Uterus (tissue), 4 donors: ENCODE measurements at places on chromosomes 11 and 22. TPM values are rescaled to one million over a fixed set of nuclear protein-coding genes. Genes with fewer than 3 reads are reported as not detected.

- no peak for DNase-seq
Observed at GRCh38 chr22:45976254-45977002, 534 bp downstream of the WNT7B start.

DNA sequence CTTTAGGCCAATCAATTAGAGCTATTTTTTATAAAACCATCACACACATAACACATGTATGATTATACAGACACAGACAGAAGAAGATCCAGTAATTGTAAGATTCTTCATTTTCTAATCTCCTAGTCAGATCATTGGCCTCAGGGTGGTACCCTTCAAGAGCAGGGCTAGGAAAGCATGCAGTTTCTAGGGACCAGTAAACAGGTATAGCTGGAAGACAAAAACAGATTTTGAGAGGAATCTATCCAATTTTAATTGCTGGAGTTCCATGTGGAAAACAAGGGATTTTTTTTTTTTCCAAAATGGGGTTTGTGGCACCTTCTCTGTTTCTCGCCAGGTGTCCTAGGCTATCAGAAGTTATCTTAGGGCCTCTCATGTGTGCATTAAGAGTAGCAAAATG is 29.6 kb downstream of the METTL15 start:
- DNase-seq: no peak

DNA sequence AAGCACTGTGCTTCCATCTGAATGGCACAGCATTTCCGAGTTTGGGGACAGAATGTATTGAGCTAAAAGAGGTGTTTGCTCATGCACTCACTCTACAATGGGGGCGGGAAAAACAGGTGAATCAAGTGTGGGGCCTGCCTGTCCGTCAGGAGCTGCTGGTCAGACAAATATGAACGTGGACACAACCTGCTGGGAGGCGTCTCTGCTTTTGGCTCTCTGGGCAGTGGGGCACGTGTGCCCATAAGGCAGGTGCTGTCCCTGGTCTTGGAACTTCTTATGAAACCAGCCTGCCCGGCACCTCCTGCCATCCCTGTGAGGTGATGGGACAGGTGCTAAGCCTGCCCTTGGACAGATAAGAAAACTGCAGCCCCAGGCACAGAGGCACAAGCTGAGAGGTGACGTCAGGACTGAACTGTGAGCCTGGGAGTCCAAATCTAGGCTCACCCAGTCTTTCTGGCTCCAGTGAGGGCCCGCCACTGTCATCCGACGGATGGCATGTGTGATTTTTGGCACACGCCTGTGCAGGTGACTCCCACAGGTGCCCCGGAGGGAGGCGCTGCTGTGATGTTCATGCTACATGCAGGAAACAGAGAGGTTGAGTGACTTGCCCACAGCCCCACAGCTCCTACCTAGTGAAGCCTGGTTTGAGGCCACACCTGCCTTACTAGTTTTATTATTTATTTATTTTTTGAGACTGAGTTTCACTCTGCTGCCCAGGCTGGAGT is 51.6 kb downstream of the SMIM38 start:
- no peak for DNase-seq

The SAA2 gene
- not detected for total RNA-seq

The DHCR7 gene
- 19.0 TPM for total RNA-seq

DNA sequence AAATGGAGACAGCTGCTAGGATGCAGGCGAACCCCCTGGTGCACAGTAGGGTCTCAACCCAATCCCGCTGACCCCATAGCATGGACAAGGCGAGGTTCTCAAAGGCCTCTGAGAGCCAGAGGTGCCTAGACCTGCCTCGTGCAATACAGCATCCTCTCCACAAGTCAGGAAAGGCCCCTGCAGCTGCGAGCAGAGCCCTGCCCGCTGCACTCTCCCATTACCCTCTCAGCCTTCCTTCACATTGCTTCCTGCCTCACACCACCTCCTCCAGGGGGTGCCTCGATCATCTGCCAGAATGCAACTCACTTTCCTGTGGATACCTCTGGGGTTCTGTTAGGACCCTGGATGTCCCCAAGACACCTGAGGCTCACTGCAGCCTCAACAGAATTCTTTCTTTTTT is 42.8 kb upstream of the TCF20 start:
- no peak for DNase-seq

DNA sequence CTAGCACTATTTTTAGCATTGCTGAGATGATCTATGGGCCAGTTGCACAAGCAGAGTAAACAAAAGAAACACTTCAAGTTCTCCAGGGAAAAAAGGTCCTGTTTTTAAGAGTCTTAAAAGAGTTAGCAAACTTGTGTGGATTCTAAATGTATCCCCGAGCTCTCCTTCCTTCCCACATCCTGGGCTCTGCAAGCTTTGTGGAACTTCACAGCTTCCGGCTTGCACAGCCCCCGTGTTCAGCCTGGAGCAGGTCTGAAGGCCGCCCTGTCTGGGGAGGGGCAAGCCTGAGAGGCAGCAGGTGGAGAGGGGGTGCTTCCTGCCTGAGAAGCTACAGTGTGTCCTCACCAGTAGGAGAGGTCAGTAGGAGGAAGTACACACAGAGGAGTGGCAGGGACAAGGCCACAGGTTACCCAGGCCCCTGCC is 35.1 kb upstream of the SUSD2 start:
- DNase-seq: peak; percentile 66

The C11orf91 gene
- total RNA-seq: not detected

The MPZL3 gene
- total RNA-seq: 0.26 TPM

DNA sequence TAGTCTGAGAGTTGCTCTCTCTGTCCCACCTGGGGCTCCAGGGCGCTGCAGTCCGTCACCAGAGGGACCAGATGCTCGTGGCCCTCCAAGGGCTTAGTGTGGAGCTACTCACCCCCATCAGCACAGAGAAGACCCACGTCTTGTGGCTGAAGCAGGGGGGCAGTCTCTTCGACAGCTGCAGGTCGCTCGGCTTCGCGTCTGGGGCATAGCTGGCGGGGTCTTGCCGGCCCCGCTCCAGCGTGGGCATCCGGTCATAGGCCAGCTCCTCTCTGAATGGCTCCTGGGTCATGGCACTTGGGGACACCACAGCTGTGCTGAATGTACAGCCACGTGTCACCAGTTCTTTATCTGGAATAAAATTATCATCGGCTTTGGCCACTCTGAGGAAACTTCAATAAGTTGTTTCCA is 608 bp downstream of the MLC1 start:
- DNase-seq: no peak

The CSNK2A3 gene
- 2.6 TPM for total RNA-seq

The SCO2 gene
- not detected for total RNA-seq

GRCh38 chr11:100832829-100833228 is 145.7 kb downstream of the ARHGAP42 start:
- DNase-seq: no peak

- DNase-seq: no peak
Observed at GRCh38 chr11:93614173-93614722, 47.2 kb upstream of the CEP295 start.

The OR5W2 gene
- not detected for total RNA-seq

- no peak for DNase-seq
Observed at GRCh38 chr11:131254254-131254653, 116.2 kb upstream of the NTM start.

The JHY gene
- 0.88 TPM for total RNA-seq

- DNase-seq: no peak
Observed at GRCh38 chr11:76550781-76551180, 106.0 kb downstream of the EMSY start.

- DNase-seq: no peak
Observed at GRCh38 chr11:88303037-88303436, 34.5 kb downstream of the CTSC start.

DNA sequence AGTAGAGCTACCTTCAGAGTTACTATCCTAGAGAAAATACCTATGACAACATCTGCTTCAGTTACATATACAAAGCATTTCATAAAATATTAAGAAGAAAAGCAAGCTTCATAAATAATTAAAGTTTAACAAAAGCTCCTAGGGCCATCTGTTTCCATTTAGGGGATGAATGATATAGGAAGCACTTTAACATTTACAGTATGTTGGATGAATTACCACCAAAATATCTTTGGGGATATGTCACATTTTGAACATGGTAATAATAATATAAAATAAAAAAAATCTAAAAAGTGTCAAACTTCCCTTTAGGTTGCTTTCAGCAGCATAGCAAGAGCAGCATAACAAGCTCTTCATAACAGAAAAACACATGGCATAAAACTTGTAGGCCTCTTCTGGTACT is 104.6 kb downstream of the ATG16L2 start:
- no peak for DNase-seq

The SCUBE2 gene
- 8.8 TPM for total RNA-seq

The PRR33 gene
- not detected for total RNA-seq

- DNase-seq: no peak
Observed at GRCh38 chr11:86978756-86979608, 23.8 kb upstream of the FZD4 start.

DNA sequence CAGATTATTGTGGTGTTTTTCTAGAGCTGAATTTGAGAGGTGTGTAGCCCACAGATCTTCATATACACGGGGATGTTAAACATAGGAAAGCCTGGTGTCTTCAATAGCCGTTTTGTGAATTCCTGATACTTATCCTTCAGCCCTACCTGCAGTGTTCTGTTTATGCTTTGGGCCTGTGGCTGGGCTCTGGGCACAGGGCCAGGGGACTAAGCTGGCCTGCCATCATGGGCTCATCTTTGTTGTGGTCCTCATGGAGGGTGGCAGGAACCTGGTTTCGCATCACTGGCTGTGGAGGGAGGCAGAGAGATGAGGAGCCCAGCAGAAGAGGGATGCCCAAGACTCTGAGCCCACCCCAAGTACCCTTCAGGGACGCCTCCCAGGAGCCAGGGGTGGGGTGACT is 112.4 kb downstream of the CACNA1I start:
- no peak for DNase-seq

The IL17REL gene
- not detected for total RNA-seq

DNA sequence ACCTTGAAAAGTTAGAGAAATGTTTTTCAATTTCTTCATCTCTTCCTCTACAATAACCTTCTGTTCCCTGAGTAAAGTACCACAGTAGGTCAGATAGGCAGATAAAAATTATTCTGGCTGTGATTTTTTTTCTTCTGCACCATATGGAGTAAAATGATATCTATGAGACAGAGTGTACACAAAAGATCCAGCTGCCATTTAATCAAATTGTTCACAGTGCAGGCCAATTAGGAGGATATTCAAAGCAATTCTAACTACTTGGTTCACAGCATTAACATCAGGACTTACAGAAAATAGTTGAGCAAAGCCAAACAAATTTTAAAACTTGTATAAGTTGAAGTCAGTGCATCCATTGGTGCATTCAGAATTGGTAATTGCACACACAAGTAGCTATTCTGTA is 147.9 kb upstream of the LUZP2 start:
- DNase-seq: no peak

- no peak for DNase-seq
Observed at GRCh38 chr22:17369439-17370025, at the start of gene CECR2. CECR2 (plus strand) TSS chr22:17369460; CDS start chr22:17369784, 324 bp downstream.

GRCh38 chr11:133219543-133219942 is 312.8 kb downstream of the OPCML start:
- no peak for DNase-seq

DNA sequence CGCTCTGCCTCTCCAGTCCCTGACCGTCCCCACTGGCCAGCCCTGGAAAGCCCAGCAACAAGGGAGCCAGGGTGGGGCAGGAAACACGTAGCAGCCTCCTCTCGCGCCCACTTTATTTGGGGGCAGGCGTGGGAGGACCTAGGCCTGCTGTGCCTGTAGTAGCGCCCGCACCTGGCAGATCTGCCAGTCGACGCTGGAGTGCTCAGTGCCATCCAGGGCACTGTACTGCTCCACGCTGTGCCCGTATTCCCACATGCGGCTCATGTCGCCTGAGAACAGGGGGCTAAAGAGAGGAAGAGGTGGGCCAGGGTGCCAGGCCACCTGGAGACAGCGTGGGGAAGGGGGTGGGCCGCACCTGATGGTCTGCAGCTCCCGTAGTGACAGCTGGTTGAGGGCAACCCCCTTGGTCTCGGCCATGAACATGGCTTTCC is 17.0 kb upstream of the DRICH1 start:
- no peak for DNase-seq

The NRGN gene
- total RNA-seq: 0.62 TPM

The KDM4D gene
- total RNA-seq: not detected

GRCh38 chr11:71245601-71246391 is 6.6 kb downstream of the SHANK2 start:
- DNase-seq: no peak

GRCh38 chr11:86644291-86644690 is 28.1 kb downstream of the ME3 start:
- no peak for DNase-seq

- no peak for DNase-seq
Observed at GRCh38 chr11:125157118-125157733, 7.3 kb upstream of the PKNOX2 start.

The NXPE1 gene
- total RNA-seq: not detected

The CAPN1 gene
- 122 TPM for total RNA-seq

The ABCG4 gene
- total RNA-seq: 0.55 TPM

GRCh38 chr11:45440111-45440510 is 154.0 kb upstream of the SYT13 start:
- DNase-seq: no peak

- peak; percentile 46 for DNase-seq
Observed at GRCh38 chr11:19628018-19628417, 84.6 kb upstream of the NAV2 start.

DNA sequence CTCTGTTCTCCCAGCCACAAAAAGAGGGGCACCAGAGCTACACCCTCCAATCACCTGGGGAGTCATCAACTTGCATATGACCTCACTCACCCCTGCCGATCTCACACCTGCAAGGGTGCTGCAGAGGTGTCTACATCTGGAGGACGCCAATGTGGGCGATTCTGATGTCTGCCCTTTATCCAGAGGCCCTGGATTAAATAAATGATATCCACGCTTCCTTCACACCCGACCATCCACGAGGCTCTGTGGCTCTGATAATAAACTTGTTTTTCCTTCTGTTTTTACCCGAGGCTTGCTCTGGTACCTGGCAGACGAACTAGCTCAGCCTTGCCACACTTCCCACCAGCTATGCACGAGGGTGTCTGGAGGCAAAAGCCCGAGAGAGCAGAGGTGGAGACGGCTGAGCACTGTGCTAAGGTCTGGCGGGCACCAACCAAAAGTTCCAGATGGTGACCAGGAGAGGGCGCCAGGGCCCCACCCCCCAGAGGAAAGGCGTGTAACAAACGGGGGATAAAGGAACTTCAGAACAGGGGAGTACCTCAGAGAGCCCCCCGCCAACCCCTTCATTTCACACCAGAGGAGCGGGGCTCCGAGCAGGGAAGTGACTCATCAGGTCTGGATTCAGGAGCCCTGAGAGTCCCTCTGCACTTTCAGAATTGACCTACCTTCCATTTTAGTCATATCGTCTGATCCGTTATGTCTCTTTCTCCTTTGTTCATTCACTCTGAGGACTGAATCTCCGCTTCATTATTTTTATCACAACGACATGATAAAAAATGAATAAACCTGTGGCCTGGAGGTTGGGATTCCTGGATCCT is 13.5 kb downstream of the SCN3B start:
- no peak for DNase-seq

- DNase-seq: no peak
Observed at GRCh38 chr11:35126000-35126878, 12.7 kb upstream of the CD44 start.

- no peak for DNase-seq
Observed at GRCh38 chr11:128764424-128765095, 70.7 kb downstream of the FLI1 start.

- DNase-seq: no peak
Observed at GRCh38 chr22:30902496-30903357, 65.8 kb downstream of the MORC2 start.

The TAF1D gene
- total RNA-seq: 431 TPM
